ENCODE measurements at places on chromosomes 1 and 21.

DNA sequence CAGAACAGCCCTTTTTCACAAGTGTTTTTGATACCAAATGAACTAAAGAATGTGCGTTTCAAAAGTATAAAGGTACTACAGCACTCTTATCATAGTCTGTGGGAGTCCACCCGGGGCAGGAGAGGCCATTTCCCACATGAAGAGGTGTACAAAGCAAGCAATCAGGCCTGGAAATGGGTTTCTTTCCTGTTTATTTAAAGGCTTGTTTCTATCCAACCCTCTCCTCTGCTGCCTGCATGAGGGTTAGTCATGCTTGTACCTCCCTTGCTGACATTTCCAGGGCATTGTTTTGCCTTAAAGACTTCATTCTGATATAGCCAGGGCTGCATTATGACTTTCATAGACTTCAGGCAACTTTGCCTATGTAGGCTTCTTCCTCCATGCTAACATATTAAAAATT lies 11.6 kb downstream of the SELP start:
- DNase-seq = no peak

- DNase-seq = no peak
These were observed 64.2 kb downstream of the FAM163A start for GRCh38 chr1:179807291-179807690.

- DNase-seq = no peak
These were observed 32.5 kb downstream of the PEX14 start for GRCh38 chr1:10507111-10507879.

DNA sequence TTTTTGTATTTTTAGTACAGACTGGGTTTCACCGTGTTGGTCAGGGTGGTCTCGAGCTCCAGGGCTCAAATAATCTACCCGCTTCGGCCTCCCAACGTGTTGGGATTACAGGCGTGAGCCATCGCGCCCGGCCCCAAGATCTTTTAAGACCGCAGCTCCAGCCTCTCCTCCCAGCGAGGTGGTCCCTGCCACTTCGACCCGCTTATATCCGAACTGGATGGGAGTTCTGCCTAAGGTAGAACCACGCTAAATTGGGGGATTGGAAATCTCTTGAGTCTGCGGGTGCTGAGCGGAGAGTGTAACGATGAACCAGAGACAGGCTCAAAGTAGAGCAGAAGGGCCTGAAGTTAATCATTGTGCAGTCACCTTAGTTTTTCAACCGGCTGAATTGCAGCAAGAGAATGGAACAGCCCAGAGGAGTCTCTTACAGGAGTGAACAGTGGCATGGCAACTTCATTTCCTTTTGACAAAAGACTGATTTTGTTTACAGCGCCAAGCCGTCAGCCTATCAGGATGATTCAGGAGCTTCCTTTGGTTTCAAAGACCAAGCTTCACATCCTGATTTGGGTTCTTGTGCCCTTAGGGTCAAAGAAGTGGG lies 726 bp upstream of the CYB5R1 start:
- DNase-seq = no peak

GRCh38 chr1:115744646-115745275 lies 23.8 kb downstream of the CASQ2 start:
- DNase-seq = no peak
